ENCODE measurements at places on chromosomes 6 and 20.

DNA sequence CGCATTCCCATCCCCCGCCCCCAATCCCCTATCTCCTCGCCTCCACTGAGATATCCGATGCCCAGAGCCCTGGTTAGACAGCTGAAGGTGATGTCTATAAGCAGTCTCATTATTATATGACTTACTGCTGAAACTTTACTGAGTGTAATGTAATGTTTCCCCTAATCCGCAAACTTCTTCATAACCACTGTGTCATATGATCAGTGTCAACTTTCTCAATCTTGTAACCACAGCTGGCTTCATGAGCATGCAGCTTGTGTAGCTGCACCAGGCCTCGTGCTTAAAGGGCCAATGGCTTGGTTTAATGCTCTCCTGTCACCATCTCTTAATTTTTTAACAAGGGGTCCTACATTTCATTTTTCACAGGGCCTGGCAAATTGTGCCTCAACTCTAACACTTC is 8.1 kb downstream of the ASIP start:
- DNase-seq = peak; percentile 66

- DNase-seq = no peak
Observed at GRCh38 chr6:56231827-56232226, 15.6 kb downstream of the COL21A1 start.

- DNase-seq = no peak
Observed at GRCh38 chr6:13760307-13761304, 49.0 kb upstream of the RANBP9 start.

DNA sequence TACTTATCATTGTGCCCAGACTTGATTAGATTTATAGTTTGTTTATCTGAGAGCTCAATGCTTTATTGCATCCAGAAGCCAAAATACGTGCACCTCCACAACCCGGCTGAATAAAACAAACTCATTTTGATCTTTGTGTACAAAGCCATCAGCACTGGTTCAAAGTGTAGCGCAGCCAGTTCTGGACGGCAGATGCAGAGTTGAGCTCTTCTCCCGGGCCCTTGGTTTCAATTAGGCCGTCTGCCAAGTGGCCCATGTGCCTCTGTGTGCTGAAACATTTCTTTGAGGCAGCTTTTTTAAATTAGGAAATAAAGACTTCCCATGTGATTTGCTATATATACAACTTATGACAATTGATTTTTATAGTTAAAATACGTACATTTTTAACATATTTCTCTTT is 96.2 kb upstream of the RSPO3 start:
- no peak for DNase-seq

DNA sequence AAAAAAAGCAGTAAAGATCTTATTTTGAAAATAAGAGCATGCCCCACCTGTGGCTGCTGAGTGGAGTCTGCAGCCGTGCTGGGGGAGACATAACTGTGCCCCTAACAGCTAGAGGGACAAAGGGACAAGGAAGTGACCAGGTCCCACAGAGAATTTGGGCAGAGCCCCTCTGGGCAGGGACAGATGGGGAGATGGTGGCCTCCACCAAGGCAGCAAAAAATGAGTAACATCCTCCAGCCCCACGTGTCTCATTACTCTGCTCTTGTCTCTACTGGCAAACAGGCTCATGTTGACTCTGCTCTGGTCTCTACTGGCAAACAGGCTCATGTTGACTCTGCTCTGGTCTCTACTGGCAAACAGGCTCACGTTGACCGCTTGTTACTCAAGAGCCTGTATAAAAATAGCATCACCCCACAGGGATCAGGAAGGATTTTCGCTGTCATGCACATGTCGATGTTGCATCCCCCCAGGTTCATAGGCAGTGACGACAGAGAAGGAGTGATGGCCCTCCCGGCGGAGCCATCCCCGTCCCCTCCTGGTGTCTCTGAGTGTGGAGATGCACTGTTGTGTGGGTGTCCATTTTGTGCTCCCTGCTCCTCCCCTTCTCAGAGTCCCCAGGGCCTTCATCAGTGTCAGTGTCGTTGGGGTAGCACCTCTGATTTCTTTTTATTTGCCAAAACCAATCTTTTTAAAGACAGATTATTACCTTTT is 17.3 kb upstream of the PCMTD2 start:
- DNase-seq = no peak

GRCh38 chr6:144285798-144286502 is 815 bp downstream of the UTRN start:
- peak; percentile 66 for DNase-seq

DNA sequence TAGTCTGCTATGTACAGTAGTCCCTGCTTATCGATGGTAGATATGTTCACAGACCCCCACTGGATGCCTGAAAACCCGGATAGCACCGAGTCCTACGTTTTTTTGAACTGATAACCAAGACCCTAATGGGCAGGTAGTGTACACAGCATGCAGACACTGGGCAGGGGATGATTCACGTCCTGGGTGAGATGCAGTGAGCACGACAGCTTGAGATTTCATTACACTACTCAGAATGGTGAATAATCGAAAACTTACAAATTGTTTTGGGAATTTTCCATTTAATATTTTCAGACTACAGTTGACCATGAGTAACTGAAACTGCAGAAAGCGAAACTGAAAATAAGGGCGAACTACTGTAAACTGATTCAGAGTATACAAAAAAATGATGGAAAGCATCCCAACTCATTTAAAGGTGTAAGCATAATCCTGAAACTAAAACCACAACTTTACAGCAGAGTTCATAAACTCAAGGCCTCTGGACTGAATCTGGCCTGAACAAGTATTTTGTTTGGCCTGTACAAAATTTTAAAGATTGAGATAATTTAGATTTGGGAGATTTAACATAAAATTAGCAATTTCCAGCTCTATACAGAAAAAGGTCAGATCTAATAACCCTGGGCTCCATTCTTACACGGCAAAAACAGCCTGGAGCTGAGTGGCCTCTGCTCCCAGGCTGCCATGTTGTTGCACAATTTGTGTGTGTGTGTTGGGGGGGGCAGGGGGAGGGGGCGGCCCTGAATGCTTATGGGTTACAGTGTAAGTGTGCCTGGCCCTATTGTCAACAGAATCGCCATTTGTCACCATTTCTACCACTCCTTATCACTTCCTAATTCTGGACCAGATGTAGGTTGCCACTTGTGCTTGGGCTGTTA is 34.9 kb downstream of the RNF24 start:
- DNase-seq = peak; percentile 57

GRCh38 chr6:17585766-17586490 is 14.2 kb upstream of the FAM8A1 start:
- DNase-seq = no peak

DNA sequence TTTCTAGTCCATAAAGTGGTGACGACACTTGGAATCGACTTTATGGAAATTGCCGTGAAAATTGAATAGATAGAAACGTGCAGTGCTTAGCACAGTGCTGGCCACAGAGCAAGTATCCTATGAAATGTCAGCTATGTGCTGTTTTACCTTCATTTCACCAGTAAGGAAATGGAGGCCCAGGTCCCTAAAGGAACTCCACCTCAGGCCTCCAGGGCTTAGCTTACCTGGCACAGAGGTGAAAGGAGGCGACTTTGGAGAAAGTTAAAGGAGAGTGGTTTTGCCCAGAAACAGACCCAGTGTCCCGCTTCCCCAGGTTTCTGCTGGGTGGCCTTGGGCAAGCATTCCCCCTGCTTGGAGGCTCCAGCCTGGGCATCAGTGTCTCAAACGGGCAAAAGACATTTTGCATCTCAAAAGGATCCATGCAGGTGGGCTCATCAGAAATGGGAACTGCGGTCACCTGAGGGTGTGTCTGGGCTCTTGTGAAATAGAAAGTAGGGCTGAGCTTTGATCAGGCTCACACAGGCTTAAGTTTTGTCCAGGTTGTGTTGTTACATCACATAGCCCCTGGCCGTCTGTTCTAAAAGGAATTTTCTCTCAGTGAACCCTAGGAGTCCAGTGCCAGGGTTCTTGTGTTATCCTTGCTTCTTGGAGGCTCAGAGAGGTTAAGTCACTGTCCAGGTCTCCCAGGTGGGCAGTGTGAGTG is 6.8 kb upstream of the TULP1 start:
- DNase-seq = no peak

DNA sequence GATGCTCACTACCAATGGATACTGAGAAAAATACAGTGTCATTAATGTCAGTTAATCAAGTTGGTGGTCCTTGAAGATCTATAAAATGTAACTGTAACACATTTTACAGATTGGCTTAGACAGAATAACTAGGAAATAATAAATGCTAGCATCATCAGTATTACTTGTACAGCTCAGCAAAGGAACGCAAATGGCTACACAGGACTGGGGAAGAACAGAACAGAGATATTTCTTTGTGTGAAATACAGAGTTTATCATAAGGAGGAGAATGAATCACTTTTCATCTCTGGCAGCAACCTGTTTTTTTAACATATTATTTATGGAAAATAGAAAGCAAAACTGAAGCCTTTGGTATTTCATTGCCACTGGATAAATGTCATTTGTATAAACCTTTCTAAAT is 8.2 kb upstream of the QKI start:
- no peak for DNase-seq

DNA sequence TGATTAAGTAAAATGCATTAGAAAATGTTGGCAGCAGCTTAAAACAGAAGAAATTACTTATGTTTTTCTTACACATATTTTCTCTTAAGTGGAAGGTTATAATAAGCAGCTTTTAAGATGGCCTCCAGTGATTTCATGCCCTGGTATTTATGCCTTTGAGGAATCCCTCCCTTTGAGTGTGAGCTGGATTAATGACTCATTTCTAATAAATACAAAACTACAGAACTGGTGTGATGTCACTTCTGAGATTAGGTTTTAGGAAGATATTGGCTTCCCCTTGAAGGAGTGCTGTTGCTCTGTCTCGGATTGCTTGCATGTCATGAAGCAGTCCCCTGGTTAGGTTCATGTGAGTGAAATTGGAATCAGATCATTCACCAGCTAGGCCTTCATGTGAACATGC is 143.2 kb upstream of the EPHA7 start:
- DNase-seq = no peak

DNA sequence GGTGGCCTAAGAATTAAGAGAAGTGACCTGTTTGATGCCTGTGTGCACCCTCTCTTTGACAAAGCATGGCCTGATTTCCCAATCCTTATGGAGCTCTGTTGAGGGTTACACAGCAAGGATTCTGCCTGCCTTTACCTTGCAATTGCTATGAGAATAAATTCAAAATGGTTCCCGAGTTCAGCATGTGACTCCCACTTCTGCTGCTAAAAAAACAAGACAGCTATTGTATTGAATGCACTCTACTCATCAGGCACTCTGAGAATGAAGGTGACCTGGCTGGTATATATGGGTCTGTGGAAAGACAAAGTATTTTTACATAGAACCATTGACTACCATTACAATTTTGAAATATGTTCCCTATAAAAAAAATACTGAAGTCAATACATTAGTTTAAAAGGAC is 190.3 kb downstream of the ATXN1 start:
- no peak for DNase-seq

- peak; percentile 88 for DNase-seq
Observed at GRCh38 chr6:2542858-2543218, 207.9 kb downstream of the MYLK4 start.

GRCh38 chr6:18154507-18155149 is at the start of gene TPMT:
Gene TPMT (minus strand): TSS chr6:18155077. CDS start chr6:18149127, 5,950 bp downstream.
- DNase-seq = peak; percentile 42

- no peak for DNase-seq
Observed at GRCh38 chr6:17653198-17653882, 53.2 kb downstream of the FAM8A1 start.

DNA sequence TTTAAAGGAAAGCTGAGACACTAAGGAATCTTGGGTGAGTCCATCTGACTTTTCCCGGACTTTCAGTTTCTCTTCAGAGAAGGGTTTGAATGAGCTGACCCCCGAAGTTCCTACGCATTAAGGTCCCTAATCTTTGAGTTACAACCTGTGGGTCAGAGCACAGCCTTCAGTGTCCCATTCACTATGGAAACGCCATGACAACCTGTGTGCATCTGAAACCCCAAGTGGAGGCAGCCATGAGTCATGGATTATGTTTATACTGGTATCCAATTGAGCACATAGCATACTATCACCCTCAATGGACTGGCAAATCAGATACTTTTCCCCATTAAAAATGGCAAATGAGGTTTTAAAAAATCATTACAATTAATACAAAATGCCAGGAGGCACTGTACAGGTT is 11.4 kb downstream of the MYLK4 start:
- DNase-seq = no peak

GRCh38 chr20:2163312-2163711 is 61.7 kb downstream of the STK35 start:
- DNase-seq = no peak

DNA sequence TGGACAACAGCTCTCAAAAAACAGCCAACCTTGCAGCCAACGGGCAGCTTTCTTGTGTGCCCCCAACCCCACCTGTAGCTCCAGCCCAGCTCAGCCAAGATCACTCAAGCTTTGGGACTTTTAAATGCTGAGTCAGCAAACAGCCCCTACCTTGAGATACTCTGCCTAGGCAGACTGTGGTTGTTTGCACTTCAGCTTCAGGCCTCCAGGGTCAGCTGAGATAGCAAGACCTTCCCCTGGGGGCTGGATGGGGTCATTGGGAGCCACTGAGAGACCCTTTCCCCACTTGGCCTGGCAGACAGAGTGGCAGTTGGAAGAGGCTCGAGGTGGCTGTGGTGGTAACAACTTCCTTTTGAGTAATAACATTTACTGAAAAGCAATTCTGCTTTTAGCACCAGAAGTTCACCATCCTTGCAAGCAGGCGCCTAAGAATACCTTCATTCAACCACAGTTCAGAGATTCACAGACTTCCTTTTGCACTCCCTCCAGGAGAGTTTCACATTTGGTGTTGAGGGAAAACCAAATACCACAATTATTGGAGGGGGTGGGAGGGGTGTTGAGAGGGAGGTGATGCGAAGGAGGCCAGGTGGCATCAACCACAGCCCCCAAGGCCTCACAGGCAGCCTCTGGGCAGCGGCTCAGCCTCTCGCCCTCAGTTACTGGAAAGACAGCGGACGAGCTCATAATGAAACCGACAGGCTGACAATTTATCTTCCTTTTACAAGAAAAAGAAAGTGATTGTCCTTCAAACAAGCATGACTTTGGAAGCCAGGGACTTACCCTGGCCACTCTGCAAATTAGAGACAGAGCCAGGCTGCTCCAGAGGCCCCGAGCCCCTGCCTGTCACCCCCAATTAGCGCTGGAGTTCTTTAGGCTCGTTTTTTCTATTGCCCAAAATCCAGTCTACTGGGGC is 148.1 kb downstream of the CEBPB start:
- peak; percentile 93 for DNase-seq

GRCh38 chr6:84462698-84463097 is 235.3 kb upstream of the CEP162 start:
- DNase-seq = no peak

GRCh38 chr20:6884114-6884513 is 116.6 kb downstream of the BMP2 start:
- no peak for DNase-seq

- DNase-seq = no peak
Observed at GRCh38 chr6:128443553-128443952, 76.8 kb downstream of the PTPRK start.

DNA sequence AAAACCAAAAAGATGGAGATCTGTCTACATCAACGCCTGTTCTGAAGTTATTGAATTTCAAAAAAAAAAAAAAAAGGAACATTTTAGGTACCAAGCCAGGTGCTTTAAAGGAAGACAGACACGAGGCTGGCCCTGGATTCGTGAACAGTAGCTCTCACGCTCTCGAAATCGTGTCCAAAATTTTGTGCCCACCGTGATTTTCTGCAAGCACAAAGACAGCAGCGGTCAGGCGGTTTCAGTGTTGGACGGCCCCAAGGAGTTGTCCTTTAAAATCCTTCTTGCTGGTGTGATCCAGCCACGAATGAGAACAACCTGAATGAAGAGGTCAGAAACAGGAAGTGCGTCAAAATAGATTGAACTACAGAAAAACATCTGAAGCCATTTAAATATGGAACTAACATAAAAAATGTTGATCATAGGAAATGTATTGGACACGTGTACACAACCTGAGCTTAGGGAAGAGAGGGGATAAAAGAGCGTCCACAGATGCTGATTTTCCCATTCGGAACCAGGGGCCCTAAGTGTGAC is 78.2 kb downstream of the THBS2 start:
- DNase-seq = no peak
